ENCODE measurements at places on chromosomes 6 and 20.

DNA sequence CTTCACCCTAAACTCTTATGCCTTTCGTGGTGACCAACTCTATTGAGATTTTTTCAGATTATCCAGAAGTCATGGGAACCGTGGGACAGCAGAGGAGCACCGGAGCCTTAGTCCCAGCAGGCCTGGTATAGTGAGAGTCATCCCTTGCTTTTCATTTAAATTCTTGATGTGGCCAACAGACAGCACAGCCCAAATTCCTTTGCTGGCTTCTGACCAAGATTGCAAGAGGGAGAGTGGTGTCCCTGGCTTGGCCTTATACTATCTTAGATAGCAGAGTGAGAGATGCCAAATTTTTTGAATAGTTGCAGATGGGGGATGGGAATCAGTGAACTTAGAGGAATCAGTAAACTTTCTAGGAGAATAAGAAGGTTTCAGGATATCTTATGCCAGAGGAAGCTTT lies 7.8 kb downstream of the STX11 start:
- no peak for DNase-seq

DNA sequence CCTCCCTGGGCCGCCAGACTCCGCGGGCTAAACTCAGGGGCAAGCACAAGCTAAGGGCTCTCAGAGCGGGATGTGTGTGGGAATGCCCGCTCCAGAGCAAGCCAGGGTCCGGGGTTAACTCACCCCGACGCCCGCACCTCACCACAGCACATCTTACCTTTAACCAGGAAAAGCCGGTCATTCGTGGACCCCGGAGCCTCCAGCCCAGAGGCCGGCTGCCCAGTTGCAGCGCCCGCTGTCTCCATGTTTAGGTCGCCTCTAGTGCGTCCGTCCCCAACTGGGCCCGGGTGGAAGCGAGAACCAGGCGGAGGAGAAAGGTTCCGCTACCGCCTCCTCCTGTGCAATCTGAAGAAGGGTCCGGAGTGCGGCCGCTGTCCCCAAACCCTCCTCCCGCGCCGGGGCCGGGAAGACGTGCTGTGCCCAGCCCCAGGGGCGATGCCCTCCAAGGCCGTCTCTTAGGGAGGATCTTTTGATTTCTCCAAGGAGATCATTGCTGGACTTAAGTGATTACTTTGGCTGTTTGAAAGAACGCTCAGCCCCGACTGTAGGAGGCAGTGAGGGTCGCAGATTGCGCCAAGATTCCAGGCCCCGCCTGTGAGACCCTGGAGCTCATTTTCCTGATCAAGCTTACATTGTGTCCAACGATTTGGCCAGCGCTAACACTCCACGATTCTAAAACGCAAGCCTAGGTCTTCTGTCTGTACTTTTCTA lies at the start of gene TMEM242:
Gene TMEM242 (minus strand): TSS at position 265 of the 711 bp plus-strand sequence. CDS start 20 bp downstream, at position 245.
- DNase-seq, result peak; percentile 93

DNA sequence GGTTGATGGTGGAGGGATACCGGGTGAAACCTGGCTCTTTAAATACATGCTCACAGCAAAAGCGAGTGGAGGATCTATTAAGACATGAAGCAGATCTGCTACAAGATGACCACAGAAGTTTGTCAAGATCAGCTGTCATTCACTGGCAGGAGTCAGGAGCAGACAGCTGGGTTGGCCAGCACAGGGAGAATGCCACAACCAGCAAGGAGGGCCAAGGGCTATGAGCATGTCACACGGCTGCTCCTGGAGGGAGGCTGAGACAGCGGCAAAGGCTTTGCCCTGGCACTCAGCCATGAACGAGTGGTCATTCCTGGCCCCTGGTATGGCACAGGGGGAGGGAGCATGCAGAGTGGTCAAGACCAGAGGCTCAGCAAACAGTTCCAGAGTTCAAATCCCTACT lies 77.6 kb downstream of the POPDC3 start:
- DNase-seq, result no peak

GRCh38 chr20:58938078-58938477 lies 43.0 kb upstream of the NELFCD start:
- DNase-seq, result no peak

DNA sequence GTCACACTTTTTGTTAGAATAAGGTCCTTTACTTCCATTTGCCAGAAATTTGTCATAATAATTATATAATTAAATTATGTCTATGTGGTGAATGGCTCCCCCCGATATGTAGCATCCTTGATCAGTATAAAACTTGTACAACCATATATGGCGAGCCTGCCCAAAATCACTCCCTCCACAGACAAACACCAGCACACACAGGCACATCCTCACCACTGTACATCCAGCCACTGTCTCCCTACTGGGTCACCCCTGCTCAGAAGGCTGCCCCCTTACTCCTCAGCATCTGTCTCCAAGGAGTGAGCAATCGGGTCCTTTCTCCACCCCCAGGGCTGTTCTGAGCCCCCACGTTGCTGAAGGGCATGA lies 87.0 kb upstream of the MYL9 start:
- no peak for DNase-seq

DNA sequence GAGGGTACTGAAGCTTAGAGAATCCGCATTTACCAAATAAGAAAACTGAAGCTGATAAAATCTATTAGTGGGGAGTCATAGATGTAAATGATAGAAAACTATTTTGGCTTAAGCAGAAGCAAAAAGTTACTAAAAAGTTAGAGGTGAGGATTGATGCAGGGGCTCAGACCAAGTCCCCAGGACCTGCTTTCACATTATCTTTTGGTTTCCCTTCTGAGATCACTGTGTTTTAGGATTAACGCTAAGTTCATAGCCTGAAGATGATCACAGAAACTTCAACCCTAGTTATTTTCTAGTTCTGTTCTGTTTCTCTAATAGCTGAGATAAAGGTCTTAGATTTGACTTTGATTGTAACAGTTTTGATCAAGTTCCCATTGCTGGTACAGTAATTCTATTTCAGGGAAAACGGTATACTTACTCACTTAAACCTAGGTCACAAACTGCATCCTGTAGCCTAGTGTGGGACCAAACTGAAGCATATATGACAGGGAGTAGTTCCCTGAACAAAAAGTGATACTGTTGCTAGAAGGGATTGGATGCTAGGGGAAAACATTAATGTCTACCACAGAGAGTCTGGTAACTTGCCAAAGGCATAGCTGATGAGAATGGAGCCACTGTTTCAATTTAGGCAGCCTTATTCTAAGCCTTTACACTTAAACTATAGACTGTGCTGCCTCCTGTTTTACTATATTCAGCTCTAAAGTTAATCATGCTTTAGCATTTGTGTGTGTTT lies 13.1 kb downstream of the CYB5R4 start:
- no peak for DNase-seq

- no peak for DNase-seq
These were observed 81.1 kb downstream of the STMND1 start for GRCh38 chr6:17182961-17183360.

GRCh38 chr6:132725947-132726607 lies 12.2 kb upstream of the VNN1 start:
- no peak for DNase-seq

GRCh38 chr20:32452776-32453466 lies 94.8 kb downstream of the ASXL1 start:
- DNase-seq, result no peak

DNA sequence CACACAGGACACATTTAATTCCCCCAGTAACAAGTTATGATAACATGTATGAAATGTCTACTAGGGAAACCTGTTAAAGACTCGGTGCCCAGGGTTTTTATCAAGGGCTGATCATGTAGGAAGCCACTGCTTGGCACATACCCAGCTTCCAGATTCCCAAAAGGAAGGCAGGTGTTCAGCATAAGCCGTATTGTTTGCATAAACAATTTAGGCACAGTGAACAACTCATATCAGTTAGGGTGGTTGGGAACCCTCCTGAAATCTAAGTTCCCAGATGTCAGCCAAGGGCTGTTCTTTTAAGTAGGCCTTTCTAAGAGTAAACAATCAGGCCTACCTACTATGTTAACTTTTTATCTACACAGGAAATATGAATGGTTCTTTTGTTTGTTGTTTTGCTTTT lies 74.1 kb downstream of the ASXL1 start:
- no peak for DNase-seq

GRCh38 chr20:35085477-35086225 lies 7.0 kb downstream of the TRPC4AP start:
- peak; percentile 23 for DNase-seq

GRCh38 chr20:62477669-62478455 lies 2.1 kb upstream of the GATA5 start:
- DNase-seq, result no peak

Data from CD4-positive, alpha-beta T cell treated with Interleukin-15 for 4 hours (primary cell).